ENCODE measurements at places on chromosomes 4 and X. TPM values are rescaled to one million over a fixed set of nuclear protein-coding genes. Genes with fewer than 3 reads are reported as not detected.

The CAMK2D gene
- total RNA-seq: 165 TPM

The FAM9A gene
- total RNA-seq: not detected

The PHOX2B gene
- total RNA-seq: not detected

The ENPEP gene
- total RNA-seq: 3.0 TPM

The ARAF gene
- total RNA-seq: 9.5 TPM
